ENCODE measurements at places on chromosomes 16 and 17.
A peak's percentile ranks its signal among the peaks of the same experiment; 100 is the strongest.

GRCh38 chr17:59405944-59406705, 74.7 kb downstream of the YPEL2 start:
- no peak for DNase-seq

GRCh38 chr16:56970934-56971767, 9.4 kb downstream of the CETP start:
- DNase-seq, result no peak

DNA sequence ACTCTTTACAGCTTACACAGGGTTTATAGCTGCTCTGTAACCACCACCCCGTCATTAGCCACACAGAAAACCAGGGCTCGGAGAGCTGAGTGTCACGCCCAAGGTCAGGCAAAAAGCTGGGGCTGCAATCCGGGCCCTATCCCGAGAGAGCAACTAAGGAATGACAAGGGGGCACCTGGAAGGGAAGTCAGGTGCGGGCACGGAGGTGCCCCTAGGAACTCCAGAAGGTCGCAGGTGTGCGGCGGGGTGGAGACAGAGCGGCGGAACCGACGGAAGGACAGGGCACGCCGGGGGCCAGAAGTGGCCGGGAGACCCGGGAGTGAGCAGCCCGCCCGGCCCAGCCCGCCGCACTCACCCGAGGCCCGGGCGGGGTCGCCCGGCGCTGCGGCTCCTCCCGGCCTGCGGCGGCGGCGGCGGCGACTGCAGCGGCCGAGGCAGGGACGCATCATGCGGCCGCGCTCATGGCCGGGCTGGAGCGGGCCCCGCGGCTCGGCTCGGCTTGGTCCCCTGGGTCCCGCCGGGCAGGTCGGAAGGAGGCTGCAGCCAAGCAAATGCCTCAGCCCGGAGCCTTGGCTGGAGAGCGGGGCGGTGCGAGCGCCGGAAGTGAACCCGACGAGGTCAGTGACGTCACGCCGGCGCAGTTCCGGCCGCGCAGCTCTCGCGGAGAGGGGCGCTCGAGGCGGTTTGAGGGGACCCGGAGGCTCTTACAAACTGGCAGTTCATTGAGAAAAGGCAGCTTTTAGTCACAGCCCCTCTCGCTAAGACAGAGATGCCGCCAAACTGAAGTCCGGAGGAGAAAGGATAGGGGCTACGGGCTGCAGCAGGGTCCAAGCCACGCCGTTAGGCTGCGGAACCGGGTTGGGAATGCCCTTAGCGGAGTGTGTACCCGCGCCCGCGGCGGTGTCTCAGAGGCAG, at the start of gene ZDHHC7:
Gene ZDHHC7 (minus strand): TSS at position 605 of the 915 bp plus-strand sequence. CDS start 20,917 bp downstream, outside the sequence.
- peak; percentile 75 for DNase-seq

DNA sequence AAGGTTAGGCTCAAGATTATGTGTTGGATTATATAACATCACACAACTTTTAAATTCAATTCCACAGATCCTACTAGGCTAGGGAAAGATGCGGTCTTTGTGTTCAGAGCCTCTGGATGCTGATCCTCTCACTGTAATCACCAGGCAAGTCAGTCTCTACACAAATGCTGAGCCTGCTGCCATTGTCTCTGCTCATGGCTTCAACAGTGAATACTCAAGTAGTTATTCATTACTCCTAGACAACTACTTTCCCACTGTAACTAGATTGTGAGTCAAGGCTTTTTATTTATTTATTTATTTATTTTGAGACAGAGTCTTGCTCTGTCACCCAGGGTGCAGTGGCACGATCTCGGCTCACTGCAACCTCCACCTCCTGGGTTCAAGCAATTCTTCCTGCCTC, 15.8 kb upstream of the NDUFAB1 start:
- no peak for DNase-seq

DNA sequence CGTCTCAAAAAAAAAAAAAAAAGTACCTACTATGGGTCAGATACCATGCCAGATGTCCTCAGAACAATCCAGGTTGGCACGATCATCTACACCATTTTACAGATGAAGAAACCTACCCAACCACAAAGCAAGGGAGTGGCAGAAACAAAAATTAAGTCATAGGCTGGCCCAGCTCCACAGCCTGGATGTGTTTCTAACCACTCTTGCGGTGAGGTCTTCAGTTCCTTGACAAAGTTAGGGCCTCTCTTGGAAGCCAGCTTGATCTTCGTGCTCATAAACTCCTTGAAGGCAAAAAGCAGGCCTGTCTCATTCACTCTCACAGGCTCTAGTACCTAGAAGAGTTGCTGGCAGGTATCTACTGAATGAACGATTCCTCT, 6.2 kb downstream of the GGA2 start:
- peak; percentile 72 for DNase-seq

GRCh38 chr16:50038286-50038685, 13.3 kb downstream of the CNEP1R1 start:
- DNase-seq, result no peak

DNA sequence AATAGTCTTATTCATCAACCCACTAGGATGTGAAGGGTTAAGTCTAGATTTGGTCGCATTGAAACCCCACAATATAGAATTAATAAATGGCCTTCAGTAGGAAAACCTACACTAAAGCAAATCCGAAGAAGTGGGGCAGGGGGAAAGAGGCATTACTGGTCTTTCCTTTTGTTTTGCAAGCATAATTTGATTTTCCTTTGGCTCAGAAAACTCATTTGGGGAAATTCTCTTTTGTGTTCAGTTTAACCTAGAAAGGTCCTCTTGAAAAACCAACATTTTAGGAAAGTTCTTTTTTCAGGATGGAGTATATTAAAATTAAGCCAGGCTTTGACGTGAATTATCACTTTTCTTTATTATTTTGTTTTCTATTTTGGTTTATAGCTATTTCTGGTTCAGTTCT, 31.7 kb downstream of the ERCC4 start:
- no peak for DNase-seq

GRCh38 chr16:51490866-51491265, 339.8 kb upstream of the SALL1 start:
- no peak for DNase-seq

GRCh38 chr17:19401321-19402010, 9.6 kb upstream of the RNF112 start:
- no peak for DNase-seq

DNA sequence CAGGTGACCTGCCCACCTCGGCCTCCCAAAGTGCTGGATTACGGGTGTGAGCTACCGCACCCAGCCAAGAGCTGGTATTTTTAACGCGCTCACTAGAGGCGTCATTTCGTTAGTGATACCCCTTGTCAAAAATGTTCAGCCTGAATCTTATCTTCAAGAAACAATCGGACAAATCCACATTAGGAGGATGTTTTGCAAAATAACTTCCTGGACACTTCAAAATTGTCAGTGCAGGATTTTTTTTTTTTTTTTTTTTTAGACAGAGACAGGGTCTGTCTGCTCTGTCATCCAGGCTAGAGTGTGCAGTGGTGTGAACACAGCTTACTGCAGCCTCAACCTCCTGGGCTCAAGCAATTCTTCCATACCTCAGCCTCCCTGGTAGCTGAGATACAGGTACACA, 63.0 kb downstream of the RMI2 start:
- DNase-seq, result no peak

- peak; percentile 13 for DNase-seq
Measured at GRCh38 chr16:56300891-56301850, 109.9 kb downstream of the GNAO1 start.

- peak; percentile 66 for DNase-seq
Measured at GRCh38 chr17:74780443-74781238, 4.5 kb upstream of the NAT9 start.

GRCh38 chr17:14845591-14846281, 419.4 kb downstream of the PMP22 start:
- DNase-seq, result no peak

DNA sequence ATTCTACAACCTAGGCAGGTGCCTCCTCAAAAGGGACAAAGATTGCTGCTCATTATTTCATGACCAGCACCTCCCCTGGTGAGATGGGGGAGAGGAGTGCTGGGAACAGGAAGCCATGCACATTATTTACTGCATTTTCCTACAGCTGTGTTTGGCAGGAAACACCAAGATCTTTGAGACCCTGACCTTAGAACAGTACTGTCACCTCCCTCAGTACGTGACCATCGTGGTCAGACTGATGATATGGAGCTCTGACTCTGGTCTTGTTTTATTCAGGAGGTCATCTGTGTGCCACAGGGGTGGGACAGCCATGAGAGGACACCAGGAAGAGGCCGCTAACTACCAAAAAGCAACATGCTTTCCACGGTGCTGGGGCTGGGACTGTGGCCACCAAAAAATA, 37.4 kb downstream of the USP22 start:
- no peak for DNase-seq

DNA sequence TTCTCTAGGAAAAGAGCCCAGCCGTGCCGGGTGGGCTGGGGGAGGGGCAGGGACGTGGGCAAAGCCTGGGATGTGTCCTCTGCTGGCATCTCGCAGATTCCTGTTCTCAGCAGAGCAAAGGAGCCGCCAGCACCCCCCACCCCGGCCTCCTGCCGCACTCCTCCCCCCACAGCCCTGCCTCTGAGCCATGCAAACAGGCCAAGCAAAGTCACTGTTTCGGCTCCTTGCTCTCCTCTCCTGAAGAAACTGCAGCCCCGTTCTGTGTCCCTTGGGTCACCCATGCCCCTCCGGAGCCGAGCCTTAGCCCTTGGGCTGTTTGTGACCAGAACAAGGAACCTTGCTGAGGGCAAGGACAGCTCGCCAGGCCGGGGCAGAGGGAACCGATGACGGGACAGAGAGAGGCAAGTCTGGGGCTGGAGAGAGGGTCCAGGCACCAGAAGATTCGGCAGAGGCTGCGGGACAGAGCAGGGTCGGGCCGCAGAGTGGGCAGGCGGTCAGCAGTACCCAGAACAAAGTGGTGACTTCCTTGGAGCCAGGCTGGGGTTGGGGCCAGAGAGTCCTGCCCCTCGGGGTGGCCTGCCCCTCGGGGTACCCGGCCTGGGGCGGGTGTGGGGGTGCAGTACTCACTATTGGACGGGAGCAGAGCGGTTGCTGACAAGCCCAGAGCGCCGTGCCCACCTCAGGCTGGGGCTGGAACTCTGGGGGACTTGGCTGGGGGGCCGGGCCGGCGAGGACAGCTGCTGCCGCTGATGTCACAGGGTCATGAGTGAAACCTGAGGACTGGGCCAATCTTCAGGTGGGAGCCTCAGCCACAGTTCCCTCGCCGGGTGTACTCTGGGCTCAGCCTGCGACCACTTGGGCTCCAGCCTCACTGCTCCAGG, 9.2 kb upstream of the PRR29 start:
- no peak for DNase-seq

GRCh38 chr16:71707199-71707598, 17.3 kb downstream of the PHLPP2 start:
- DNase-seq, result no peak

GRCh38 chr16:2084895-2085625, 37.3 kb downstream of the TSC2 start:
- DNase-seq, result no peak

DNA sequence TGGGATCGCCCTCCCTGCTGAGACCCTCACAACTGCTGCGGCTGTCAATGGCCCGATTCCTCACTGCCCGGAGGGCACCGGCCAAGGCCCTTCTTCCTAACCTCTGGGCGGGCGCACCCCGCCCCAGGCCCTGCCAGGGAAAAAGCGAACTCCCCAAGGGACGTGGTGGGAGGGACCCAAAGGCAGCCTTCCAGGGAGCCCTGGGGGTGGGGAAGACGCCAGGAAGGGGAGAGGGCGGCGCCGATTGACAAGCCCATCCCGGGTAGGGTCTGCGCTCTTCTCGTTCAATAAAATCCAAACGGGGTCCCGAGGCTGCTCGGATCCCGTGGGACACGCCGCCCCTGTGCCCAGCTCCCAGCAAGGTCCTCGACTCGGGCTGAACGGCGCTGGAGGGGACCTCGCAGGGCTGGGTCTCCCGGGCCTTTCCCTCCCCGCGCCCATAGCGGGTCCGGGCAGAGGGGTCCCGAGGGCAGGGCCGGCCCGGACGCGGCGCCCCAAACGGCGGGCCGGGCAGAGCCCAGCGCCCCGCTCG, 416 bp downstream of the KIFC3 start:
- DNase-seq, result peak; percentile 52

GRCh38 chr16:59116744-59117143, 382.6 kb upstream of the GOT2 start:
- no peak for DNase-seq

- no peak for DNase-seq
Measured at GRCh38 chr17:72270273-72270924, 149.6 kb downstream of the SOX9 start.

GRCh38 chr16:77925531-77925930, 96.8 kb upstream of the CLEC3A start:
- no peak for DNase-seq

DNA sequence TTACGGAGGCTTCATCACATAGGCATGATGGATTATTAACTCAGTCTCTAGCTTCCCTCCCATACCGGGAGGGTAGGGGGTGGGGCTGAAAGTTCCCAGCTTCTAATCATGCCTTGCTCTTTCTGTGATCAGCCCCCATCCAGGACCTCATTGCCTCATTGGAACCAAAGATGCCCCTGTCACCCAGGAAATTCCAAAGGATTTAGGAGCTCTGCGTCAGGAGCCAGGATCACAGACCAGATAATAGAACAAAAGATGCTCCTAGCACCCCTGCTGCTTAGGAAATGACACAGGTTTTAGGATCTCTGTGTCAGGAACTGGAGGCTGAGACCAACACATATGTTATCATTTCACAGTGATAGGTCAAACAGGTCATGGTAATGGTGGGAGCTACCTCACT, 9.7 kb downstream of the USB1 start:
- DNase-seq, result no peak

DNA sequence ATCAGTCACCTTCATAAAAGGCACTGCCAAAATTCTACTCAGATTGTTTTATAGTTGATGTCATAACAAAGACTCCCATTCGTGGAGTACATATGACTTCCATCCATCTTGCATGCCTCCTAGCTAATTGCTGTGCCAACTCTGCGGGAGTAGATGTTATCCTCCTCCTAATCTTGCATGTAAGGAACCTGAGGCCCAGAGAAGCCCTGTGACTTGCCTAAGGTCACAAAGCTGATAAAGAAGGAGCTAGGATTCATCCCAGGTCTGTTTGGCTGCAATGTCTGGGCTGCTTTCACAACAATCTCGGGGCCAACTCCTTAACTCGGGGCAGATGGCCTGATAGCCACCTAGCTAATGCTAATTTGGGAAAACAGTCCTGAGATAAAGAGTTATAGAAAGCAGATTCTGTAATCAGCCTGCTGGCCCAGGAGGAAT, 87.3 kb downstream of the YPEL2 start:
- no peak for DNase-seq

Measured in HT1080 (cell line).